Lung (tissue), 17 donors: ENCODE measurements at places on chromosomes 7 and 10. TPM values are rescaled to one million over a fixed set of nuclear protein-coding genes. Genes with fewer than 3 reads are reported as not detected.

- H3K4me3 ChIP-seq: no peak overlapping the region
- H3K27me3 ChIP-seq: no peaks in the 10 kb centered on the region
- no peaks in the 10 kb centered on the region for H3K36me3 ChIP-seq
- no peak overlapping the region for H3K27ac ChIP-seq
Observed at GRCh38 chr7:117349570-117349969, 26.7 kb upstream of the WNT2 start.

The ZNF467 gene
- 9.8 TPM for total RNA-seq

- DNase-seq: peak; percentile 56
- H3K27ac ChIP-seq: peak overlapping the region; percentile 99
- peaks cover 16% of the 10 kb centered on the region for H3K4me1 ChIP-seq
- peaks cover 6% of the 10 kb centered on the region for H3K36me3 ChIP-seq
- H3K27me3 ChIP-seq: no peaks in the 10 kb centered on the region
Observed at GRCh38 chr10:30435073-30435422, 1.1 kb downstream of the MAP3K8 start.

- H3K4me3 ChIP-seq: no peak overlapping the region
- no peaks in the 10 kb centered on the region for H3K4me1 ChIP-seq
- no peaks in the 10 kb centered on the region for H3K36me3 ChIP-seq
Observed at GRCh38 chr10:17473228-17473950, 19.0 kb upstream of the ST8SIA6 start.

DNA sequence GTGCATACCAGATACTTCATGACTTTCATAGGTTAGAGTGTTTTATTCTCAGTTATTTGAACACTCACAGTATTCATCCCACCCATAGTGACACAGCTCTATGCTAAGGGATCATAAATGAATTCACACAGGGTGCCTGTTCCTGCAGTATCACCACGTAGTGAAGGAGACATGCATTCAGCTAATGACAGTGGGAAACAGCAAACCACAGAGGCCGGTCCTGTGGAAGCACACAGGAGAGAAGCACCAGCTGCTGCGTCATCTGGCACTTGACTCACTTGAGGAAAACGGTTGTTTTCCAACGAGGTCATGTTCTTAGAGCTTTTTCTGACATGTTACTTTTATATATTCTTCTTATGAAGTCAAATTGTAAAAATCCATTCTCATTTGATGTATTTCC is 73.0 kb downstream of the UBE3C start:
- H3K27me3 ChIP-seq: no peaks in the 10 kb centered on the region
- no peaks in the 10 kb centered on the region for H3K4me1 ChIP-seq
- no peak overlapping the region for H3K4me3 ChIP-seq
- H3K27ac ChIP-seq: no peak overlapping the region

DNA sequence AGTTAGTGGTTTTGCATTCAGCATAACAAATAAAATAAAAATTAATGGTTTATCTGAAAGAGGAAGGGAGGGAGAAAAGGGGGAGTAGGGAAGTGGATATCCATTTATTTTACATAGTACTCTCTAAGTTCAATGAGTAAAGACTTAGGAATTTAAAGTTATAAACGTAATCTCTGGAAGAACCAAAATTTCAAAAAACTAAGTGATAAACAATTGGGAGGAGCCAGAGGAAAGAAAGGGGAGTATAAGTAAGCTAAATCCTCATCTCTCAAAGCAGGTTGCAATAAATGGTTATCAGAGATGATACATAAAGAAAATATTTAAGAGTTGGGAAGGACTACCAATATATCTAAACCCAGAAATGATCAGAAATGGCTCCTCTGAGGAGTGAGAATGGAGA is 46.4 kb downstream of the ANK3 start:
- H3K4me3 ChIP-seq: no peak overlapping the region
- no peaks in the 10 kb centered on the region for H3K36me3 ChIP-seq
- DNase-seq: no peak
- no peaks in the 10 kb centered on the region for H3K4me1 ChIP-seq
- no peaks in the 10 kb centered on the region for H3K27me3 ChIP-seq

The WASHC2A gene
- total RNA-seq: 35.9 TPM

- H3K36me3 ChIP-seq: no peaks in the 10 kb centered on the region
- peak; percentile 52 for DNase-seq
- peaks cover 25% of the 10 kb centered on the region for H3K4me1 ChIP-seq
Observed at GRCh38 chr10:80110986-80111385, 21.5 kb upstream of the PLAC9 start.
